ENCODE measurements at places on chromosomes 2 and 18.

DNA sequence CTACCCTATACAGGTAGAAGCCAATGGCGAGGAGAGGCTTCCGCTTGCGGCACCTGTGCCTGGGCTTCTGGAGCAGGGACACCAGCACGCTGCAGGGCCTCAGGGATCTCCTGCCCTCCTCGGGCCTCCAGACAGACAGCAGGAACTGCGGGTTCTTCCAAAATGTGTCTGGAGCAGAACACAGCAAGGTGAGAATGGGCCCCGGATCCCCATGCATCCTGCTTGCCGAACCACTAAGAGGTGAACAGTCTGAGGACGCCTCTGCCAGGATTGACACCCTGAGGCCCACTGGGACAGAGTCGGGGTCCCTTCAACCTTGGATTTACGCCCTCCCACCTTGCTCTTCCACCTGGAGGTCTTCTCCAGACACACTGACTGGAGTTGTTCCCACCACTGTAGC lies 25.4 kb downstream of the CAPN14 start:
- DNase-seq: no peak

- no peak for DNase-seq
These were observed 193.5 kb upstream of the CCDC68 start for GRCh38 chr18:55152801-55153200.

DNA sequence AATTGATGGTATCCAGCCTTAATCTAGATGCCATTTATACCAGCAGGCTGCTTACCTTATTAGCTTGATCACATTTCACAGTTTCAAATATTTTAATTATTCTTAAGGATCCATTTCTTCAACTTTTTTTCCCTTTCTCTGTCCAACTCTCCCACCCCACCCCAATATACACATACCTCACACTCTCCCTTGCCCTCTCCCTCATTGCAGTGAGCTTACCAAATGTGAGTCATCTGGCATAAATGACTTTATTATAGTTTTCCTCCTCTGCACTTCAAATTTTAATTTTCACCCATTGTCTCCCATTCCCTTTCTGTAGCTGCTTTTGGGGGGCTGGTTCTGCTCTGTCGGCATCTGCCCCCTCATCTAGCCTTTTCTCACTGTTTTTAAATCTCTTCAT lies 12.9 kb downstream of the HTR2B start:
- no peak for DNase-seq

- no peak for DNase-seq
These were observed 36.4 kb downstream of the ADAM17 start for GRCh38 chr2:9519250-9519649.

GRCh38 chr2:104412384-104412783 lies 441.5 kb upstream of the POU3F3 start:
- peak; percentile 46 for DNase-seq

GRCh38 chr2:174688079-174688478 lies 76.2 kb downstream of the CHRNA1 start:
- no peak for DNase-seq

DNA sequence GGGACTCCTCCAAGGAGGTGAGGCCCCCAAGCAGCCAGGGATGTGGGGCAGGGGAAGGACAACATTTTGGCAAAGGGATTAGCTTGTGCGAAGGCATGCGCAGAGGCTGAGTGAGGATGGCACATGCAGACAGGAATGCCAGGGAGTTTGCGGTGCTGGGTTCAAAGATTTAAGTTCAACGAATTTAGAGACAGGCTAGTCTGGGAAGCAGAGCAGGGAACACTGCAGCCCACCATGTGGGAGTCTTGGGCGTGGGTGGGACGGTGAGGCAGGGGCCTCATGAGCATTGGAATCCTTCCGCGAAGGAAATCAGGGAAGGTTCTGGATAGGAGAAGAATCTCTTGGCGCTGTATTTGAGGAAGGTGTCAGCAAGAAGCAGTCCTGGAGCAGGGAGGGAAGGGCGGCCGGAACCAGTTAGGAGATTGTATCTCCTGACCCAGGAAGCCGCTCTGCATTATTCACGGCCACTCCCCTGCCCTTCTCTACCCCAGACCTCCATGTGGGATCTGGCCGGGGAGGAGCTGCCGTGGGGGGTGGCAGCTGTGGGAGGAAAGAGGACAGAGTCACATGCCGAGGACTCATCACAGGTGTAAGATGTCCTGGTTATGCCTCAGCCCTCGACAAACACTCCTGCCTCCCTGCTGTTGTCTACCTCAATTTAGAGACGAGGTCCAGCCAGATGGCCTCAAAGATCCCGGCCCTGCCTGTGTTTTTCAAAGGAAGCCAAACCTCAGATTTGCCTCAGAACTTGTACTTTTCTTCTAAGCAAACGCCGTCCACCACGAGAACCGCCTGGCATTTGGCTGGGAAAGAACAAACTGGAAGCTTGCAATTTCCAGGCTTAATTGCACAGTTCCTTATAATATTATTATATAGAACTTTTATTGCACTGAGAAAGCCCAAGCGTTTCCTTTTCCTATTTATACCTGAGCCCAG lies 123.7 kb upstream of the SMAD2 start:
- DNase-seq: no peak

DNA sequence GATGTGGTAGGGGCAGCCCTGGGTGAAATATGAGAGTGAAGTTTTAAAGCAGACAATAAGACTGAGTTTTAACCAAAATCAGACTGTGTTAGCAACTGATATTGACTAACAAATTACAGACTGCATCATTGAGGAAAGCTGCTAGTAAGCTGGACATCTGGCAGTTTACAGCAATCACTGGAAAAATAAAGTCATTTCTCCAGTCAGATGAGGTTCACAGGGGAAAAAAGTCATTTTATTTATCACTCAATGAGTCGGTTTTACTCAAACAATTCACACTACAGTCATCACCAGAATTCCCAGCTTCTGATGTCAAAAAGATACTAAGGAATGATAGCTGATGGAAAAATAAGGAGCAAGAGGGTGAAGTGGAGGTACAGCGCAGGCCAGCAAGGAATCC lies 10.5 kb upstream of the TMEM177 start:
- DNase-seq: no peak

GRCh38 chr18:27363872-27364271 lies 178.8 kb upstream of the CHST9 start:
- DNase-seq: peak; percentile 1

Measured in urothelium cell line (cell line).